ENCODE measurements at places on chromosomes 7 and 10.

DNA sequence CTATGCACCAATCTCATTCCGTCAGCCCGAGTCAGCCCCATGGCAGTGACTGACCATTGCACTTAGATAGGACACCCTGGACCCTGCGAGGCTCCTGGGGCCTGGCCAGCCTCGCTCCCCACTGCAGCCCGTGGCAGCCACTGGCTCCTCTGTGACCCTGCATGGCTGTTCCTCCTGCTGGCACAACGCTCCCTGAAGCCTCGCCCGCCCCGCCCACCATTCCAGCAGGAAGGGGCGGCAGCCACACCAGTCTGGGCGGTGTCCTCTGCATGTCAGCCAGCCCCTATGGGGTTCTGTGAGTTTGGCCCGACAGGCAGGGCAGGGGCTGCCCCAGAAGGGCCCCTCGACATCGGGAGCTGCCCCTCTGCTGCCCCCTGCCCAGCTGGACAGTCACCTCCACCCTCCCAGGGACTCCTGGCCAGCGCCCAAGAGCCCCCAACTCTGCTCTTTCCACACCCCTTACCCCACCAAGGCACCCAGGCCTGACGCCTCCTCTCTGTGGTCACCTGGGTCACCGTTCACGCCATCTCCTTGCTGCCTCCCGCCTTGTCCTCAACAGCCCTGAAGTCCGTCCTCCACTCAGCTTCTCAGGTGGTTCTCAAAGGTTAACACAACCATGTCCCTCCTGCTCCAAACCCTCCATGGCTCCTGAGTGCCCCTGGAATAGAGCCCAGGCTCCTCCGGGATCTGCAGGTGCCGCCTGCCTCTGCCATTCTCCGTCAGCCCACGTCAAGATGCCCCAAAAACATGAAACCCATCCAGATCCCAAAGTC is 103.5 kb downstream of the MICALL2 start:
- no peak for DNase-seq

- no peak for DNase-seq
Observed at GRCh38 chr10:48353246-48353645, 46.8 kb downstream of the MAPK8 start.

DNA sequence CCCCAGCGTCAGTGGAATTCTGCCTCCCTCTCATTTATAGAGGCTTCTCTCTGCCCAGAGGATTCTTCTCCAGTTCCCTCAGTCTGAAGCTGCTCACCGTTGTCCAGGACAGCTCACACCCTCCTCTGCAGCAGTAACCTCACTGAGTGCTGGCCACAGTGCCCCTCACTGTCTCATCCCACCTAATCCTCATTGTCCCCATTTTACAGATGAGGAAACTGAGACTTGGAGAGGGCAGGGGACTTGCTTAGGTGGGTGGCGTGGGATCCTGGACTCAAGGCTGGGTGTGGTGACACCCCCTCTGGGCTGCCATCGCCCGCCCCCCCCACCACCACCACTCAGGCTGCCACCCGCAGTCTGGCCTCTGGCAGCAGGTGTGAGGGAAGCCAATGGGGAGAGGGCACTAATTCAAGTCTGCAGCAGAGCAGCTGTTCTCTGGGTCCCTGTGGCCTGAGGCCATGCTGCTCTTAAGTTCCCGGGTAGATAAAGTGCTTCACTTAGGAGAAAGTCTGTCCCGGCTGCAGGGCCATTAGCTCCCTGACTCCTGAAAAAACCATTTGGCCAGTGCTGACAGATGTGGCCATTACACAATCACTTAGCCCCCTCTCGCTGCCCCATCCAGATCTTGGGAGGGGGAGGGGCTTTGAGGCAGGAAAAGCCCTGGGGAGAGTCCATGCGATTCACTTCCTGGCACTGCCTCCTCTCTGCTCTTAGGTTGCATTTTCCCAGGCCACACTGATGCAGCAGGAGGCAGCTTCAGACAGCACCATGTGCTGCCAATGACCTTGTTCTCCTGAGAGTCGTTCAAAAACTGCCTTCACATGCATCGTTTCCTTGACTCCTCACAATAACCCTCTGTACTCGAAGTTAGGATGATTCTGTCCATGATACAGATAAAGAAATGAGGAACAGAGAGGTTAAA is 36.3 kb downstream of the DRGX start:
- no peak for DNase-seq

DNA sequence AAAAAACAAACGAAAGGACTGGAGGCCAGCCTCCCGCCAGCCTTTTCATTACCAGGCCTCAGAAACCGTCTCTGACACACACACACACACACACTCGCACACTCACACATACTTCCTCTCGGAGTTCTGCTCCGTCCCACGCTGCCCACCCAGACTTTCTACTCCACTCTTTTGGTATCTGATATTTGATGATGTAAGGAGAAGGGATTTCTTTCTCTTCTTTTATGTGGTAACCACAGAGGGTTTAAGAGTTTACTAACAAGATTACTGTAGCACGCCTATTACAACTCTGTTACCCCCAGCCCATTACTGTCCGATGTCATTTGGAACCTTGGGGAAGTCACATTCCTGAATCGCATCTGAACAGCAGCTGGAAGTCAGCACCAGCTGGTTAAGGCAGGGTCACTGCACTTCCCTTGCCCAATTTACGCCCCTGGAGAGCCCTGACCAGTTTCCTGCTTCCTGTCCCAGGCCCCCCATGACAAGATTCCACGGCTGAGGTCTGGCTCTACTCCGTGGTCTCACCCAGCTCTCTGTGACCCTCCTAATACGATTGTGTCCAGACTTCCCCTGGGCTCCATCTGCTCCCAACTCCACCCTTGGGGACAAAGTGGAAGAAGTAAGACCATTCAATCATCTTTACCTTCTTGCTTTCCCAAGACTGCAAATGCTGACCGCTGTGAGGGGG is 1.1 kb downstream of the DENND2A start:
- peak; percentile 48 for DNase-seq

DNA sequence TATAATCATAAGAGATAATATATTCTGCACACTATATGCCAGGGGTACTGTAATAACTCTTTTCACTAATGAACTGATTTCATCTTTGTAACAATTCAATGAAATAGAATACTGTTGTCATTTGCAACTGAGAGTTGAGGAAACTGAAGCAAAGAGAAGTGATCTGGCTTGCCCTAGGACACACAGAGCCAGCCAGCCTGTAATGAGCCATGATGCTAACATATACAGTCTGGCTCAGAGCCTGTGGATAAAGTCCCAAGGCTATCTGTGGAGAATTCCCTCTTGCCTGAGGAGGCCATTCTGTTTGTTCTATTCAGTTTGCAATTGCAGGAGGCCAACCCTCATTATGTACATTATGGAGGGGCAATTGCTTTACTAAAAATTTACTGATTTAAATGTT is 241.3 kb downstream of the CXCL12 start:
- DNase-seq = no peak

GRCh38 chr10:57188846-57189245 is 827.8 kb upstream of the ZWINT start:
- DNase-seq = no peak

- no peak for DNase-seq
Observed at GRCh38 chr7:140322759-140323158, 75.6 kb downstream of the SLC37A3 start.

GRCh38 chr10:14001298-14002040 is 329.3 kb downstream of the FRMD4A start:
- DNase-seq = no peak

DNA sequence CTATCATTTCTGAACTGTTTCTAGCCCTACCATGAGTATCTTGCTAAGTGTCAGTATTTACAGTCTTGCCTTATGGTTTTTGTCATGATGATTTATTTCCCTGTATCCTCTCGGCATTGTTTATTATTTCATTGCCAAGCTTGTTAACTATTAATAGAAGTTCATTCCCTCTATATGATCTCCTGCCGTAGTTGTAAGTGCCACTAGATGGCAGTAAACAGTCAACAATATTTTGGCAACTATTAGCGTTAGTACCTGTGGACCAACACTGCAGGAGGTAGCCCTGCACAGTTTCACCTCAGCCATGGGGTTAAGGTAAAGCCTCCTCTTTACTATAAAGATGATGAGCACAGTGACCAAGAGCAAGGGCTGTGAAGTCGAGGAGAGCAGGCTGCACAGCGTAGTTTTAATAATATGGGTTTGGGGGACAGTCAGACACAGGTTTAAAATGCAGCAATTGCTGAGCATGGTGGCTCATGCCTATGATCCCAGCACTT is 26.1 kb upstream of the CCNJ start:
- DNase-seq = peak; percentile 55

- DNase-seq = no peak
Observed at GRCh38 chr7:70512144-70512543, 619.8 kb upstream of the GALNT17 start.

DNA sequence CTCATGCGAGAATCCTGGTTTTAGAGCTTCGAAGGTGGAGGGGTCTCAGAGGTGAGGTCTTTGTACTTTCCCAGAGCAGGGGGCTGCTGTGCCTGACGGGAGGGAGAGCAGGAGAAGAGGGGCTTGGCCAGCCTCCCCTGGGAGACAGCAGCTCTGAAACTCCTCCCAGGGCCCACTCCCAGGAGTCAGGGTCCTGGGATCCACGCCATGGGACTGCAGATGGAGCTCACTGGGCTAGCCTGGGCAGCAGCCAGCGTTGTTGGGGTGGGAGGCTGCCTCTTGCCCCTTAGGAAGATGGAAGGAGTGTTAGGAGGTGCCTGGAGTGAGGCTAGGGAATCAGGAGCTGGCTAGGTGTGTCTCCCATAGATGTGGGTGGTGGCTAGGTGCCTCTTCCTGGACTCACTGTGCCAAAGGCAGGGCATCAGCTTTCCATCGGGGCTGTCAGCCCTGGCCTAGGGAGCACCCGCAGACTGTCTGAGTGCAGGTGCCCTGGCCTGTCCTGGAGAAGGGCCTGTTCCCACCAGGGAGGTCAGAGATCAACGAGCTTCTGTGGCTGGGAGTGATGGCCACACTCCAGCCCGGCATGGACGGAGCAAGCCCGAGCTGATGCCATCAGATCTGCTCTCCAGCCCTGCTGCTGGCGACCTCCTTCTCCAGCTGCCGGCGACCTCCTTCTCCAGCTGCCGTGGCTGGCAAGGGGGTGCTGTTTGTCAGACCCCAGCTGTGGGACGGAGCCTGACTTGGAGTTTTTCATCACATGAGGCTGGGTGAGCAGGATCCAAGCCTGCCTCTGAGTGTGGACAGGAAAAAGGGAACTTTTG is 111.3 kb downstream of the PTPN20 start:
- DNase-seq = no peak

DNA sequence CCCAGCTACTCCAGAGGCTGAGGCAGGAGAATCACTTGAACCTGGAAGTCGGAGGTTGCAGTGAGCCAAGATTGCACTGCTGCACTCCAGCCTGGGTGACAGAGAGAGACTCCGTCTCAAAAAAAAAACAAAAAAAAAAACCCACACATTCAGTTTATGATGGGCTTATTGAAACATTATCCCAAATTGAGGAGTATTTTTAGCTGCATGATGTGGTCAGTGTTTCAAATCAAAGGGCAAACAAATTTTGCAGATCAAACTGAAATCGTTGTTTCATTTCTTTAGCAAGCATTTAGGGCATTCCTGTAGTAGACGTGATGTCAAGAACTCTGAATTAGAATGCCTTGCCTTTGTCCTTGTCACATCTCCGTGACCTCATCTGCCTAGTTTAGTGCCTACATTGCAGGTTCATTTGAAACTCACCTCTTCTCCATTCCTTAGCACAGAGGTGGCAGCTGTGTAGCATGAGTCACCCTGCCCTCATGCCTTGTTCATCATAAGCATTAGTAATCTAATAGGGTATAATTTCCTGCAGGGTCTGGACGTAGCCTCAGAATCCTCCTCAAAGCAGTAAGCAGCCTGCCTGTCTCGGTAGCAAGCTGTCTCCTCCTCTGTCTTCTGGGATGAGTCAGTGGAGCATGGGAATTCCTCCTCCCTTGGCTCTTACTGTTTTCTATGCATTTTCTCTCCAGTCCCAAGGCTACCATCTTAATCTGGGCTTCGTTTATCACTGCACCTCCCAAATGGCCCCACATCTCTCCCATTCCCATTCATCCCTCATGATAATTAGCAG is 73.8 kb downstream of the CUL1 start:
- peak; percentile 82 for DNase-seq

DNA sequence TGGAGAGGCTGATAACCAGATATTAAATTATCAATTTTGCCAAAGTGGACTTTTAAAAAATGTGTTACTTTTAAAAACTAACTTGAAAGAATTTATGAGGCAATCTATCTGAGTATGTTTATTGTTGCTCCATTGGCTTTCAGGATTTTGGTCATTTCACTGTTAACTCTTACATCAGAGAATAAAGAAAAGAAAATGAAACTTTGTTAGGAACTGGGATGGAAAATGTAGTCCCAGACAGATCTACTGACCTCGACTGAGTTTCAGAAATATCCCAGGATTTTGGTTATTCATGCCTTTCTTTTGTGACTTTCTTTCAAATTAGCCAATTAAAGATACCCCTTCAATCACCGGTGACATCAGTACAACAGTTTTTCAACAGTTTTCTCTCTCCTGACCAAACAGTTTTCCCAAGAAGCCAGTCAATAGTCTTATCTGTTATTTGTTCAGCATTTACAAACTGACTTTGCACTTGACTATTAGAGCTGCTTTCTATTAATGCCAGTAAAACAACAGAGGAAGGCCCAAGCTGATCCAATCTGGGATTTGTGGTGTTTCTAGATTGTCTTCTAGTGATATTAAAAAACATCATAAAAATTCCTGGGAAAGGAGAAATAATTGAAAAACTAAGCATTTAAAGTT is 35.8 kb downstream of the NRBF2 start:
- no peak for DNase-seq

- no peak for DNase-seq
Observed at GRCh38 chr7:35871856-35872255, 71.0 kb downstream of the SEPTIN7 start.

GRCh38 chr10:127133672-127134500 is 62.5 kb downstream of the INSYN2A start:
- DNase-seq = no peak

DNA sequence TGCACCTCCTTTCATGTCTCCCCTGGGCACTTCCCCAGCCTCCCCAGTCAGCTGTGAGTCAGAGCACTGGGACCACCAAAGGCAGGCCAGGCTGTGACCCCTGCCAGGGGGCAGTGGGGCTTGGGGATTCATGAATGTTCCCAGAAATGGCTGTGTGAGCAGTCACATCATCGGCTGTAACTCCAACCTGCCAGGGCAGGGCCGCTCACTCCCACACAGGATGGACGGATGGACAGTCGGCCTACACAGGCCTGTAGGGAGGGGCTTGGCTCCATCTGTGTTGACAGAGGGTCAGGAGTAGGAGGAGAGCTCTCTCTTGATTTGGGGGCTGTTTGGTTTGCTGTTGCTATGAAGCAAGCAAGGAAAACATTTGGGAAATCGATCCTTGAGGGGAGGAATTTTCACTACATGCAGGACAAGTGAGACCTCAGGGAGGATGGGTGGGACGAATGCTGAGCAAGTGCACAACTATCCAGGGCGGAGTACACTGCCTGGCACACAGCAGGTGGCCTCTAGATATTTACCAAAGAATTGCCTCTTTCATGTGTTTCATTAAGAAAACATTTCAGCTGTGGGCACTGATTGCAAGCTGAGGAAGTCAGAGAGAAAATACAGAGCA is 2.9 kb upstream of the IGFBP1 start:
- no peak for DNase-seq

GRCh38 chr10:42971251-42971599 is 105.6 kb upstream of the RET start:
- no peak for DNase-seq

- DNase-seq = peak; percentile 65
Observed at GRCh38 chr7:122887198-122887597, 938 bp upstream of the CADPS2 start.

- DNase-seq = no peak
Observed at GRCh38 chr10:74084955-74085354, 65.7 kb downstream of the AP3M1 start.
